ENCODE measurements at places on chromosomes 6 and 20.

- DNase-seq, result peak; percentile 24
Observed at GRCh38 chr20:63071541-63072181, 64.9 kb upstream of the BHLHE23 start.

DNA sequence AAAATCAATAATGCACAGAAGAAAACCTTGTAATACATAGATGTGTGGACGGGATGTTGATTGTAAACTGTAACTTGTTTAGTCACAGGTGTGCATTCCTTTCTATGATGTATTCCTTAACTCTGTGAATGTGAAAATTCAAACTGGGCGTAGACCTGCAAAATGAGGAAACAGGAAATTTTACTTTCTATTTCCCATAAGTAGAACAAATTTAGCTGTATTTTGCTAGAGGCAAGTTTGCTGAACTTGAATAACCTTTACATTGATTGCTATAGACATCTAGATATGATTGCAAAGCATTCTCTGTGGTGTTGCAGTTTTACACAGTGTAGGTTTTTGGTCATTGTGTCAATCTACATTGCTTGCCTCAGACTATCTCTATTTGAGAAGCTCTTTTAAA, 368.4 kb upstream of the MAN1A1 start:
- DNase-seq, result no peak

DNA sequence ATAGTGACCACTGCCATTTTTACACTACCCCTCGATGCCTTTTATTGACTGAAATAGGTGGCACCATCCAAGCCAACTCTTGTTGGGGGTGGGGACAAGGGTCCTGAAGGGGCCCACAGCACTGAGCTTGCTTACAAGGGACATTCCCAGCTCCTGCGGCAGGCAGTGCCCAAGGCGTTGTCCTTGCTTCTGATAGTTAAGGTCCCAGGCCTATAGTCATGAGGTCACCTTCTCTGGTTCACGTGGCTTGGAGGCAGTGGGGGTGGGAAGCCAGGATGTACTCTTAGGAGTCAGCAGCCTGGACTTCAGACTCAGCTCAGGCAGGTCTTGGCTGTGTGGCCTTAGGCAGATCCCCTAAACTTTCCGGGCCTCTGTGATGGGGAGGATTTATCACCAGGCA, 48.6 kb downstream of the TOX2 start:
- DNase-seq, result no peak

- no peak for DNase-seq
Observed at GRCh38 chr6:148501178-148501590, 158.5 kb downstream of the SASH1 start.

GRCh38 chr20:50504231-50504823, 5.9 kb upstream of the PTPN1 start:
- DNase-seq, result no peak

GRCh38 chr20:33229843-33230242, 6.0 kb upstream of the BPIFA1 start:
- DNase-seq, result no peak

DNA sequence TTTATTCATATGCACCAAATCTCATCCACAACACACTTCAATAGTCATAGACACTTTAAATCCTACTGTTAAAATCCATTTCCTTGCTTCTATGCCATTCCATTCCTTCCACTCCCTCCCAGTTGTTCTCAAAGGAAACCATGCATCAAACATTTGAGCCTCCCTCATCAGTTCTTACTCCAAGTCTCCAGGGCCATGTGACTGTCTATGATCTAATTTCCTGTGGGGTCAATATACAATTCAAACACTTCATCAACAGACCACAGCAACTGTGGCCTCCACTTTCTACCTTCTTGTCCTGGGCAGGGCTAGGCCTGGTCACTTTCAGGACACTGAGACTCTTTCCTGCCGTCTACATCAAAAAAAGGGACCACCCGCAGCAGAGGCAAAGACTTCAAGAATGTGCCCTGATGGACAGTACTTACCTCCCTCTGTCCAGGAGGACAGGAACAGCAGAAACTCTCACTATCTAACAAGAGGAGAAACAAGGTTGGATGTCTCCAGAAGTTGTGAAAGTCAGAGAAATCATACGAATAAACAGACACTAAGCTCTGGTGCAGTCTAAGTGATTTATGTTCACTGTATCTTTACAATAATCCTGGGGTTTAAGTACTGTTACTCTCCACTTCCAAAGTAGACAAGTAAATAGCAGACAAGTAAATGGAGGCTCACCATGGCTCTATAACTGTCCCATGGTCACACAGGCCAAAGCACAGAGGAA, 160.2 kb downstream of the QRSL1 start:
- DNase-seq, result no peak

DNA sequence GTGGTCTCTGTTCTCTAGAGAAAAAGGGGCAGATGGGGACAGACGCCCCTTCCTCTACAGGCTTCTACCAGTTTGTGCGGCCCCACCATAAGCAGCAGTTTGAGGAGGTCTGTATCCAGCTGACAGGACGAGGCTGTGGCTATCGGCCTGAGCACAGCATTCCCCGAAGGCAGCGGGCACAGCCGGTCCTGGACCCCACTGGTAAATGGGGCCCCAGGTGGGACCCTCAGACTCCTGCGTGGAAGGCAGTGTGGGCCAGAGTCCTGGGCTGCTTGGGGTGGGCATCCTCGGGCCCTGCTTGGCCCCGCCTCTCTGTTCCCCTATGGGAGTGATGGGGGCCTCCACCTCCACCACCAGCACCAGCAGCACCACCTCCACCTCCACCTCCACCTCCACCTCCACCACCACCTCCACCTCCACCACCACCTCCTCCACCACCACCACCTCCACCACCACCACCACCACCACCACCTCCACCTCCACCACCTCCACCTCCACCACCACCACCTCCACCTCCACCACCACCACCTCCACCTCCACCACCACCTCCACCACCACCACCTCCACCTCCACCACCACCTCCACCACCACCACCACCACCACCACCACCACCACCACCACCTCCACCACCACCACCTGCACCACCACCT, 3.2 kb upstream of the TNFRSF6B start:
- DNase-seq, result no peak

DNA sequence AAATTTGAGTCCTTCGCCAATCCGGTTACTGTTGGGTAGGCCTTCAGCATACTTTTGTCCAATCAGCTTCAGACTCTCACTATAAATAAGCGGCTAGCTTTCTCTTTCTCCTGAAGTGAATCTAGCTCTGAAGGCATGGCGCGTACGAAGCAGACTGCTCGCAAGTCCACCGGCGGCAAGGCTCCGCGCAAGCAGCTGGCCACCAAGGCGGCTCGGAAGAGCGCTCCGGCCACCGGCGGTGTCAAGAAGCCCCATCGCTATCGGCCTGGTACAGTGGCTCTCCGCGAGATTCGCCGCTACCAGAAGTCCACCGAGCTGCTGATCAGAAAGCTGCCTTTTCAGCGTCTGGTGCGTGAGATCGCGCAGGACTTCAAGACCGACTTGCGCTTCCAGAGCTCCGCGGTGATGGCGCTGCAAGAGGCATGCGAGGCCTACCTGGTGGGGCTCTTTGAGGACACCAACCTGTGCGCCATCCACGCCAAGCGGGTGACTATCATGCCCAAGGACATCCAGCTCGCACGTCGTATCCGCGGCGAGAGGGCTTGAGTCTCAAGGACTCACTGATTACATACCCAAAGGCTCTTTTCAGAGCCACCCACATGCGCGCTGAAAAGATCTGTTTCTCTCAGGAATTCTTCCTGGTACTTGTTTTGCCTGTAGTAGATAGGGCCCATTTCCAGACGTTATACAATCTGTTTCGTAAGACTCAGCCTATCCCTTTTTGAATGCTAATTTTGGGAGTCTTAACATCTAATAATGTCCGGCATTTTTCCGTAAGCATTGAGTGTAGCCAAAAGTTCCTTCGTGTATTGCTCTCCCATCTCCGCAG, 102.0 kb downstream of the OR2B2 start:
- peak; percentile 92 for DNase-seq

GRCh38 chr6:33279971-33280511, 3.1 kb downstream of the B3GALT4 start:
- DNase-seq, result peak; percentile 16

DNA sequence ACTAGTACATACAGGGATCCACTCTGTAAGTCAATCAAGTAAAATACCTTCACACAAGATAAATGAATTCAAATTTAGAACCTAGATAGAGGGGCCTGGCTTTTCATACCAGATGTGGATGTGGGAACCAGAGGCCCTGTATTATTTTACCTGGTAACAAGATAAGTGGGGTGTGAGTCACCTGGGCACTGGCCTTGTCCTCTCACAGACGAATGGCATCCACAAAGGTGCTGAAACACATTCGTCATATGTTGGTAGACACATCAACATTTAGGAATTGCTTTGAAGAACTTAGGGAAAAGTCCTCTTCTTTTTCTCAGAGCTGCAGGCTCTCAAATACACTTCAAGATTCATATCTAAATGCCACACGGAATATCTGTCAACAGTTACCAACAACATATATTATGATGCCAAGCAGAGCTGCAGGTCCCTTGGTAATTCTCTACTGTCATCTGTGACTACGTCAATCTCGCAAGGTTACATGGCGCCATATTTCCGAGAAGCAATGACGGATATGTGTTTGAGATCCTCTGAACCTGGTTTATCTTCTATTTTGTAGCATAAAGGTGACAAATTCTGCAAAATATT, 618.6 kb downstream of the EPM2A start:
- DNase-seq, result no peak

DNA sequence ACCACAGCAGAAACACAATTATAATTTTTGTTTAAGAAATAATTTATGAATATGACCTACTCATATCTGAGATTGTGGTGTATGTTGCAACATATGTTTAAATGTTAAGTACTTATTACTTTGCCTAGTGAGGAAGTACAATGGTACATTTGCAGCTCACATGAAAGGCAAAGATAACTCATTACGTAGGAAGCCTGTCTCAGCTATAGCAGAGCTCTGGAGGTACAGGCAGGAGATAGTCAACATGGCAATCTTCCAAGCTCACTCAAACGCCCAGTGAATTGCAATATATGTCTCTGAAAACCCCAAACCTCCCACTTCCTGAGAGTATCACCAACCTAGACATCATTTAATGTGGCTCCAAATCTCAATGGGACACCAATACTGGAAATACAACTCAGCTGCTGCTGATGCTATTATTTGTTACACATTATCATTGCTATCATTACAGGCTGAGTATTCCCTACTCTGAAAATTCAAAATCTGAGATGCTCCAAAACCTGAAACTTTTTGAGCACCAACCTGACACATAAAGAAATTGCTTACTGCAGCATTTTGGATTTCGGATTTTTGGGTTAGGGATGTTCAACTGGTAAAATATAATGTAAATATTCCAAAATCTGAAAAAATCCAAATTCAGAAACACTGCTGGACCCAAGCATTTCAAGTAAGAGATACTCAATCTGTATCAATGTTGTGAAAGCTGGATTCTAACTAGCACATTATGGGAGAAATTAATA, 25.1 kb upstream of the GSTA4 start:
- DNase-seq, result no peak

- DNase-seq, result no peak
Observed at GRCh38 chr20:24769878-24770627, 179.0 kb upstream of the CST7 start.

GRCh38 chr20:2822073-2822472, 5.9 kb downstream of the TMEM239 start:
- peak; percentile 10 for DNase-seq

- no peak for DNase-seq
Observed at GRCh38 chr20:25486377-25486776, 78.9 kb downstream of the GINS1 start.

- no peak for DNase-seq
Observed at GRCh38 chr20:62087227-62087626, 21.5 kb upstream of the TAF4 start.

- DNase-seq, result peak; percentile 91
Observed at GRCh38 chr6:50187351-50187921, 137.7 kb upstream of the DEFB112 start.

GRCh38 chr6:33668914-33669313, 42.6 kb downstream of the UQCC2 start:
- DNase-seq, result no peak

GRCh38 chr20:48731536-48731935, 96.3 kb downstream of the PREX1 start:
- no peak for DNase-seq

- DNase-seq, result no peak
Observed at GRCh38 chr6:56742122-56742791, 99.6 kb upstream of the DST start.

DNA sequence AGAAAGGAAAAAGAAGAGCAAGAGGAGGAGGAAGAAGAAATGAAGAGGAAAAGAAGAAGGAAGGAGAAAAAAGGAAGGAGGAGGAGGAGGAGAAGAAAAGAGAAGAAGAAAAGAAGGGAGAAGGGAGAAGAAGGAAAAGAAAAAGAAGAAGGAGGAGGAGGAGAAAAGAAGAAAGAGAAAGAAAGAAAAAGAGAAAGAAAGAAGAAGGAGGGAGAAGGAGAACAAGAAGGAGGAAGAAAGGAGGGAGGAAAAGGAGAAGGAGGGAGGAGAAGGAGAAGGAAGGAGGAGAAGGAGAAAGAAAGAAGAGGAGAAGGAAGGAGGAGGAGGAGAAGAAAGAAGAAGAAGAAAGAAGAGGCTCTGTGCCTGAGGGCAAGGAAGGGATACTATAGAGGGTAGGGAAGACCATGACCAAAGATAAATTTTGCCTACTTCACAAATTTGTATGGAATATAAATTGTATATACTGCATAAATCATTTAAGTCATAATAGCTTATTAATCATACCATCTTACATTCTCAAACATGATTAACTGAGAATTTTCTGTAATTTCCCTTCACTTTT, 55.7 kb downstream of the SESN1 start:
- DNase-seq, result no peak

DNA sequence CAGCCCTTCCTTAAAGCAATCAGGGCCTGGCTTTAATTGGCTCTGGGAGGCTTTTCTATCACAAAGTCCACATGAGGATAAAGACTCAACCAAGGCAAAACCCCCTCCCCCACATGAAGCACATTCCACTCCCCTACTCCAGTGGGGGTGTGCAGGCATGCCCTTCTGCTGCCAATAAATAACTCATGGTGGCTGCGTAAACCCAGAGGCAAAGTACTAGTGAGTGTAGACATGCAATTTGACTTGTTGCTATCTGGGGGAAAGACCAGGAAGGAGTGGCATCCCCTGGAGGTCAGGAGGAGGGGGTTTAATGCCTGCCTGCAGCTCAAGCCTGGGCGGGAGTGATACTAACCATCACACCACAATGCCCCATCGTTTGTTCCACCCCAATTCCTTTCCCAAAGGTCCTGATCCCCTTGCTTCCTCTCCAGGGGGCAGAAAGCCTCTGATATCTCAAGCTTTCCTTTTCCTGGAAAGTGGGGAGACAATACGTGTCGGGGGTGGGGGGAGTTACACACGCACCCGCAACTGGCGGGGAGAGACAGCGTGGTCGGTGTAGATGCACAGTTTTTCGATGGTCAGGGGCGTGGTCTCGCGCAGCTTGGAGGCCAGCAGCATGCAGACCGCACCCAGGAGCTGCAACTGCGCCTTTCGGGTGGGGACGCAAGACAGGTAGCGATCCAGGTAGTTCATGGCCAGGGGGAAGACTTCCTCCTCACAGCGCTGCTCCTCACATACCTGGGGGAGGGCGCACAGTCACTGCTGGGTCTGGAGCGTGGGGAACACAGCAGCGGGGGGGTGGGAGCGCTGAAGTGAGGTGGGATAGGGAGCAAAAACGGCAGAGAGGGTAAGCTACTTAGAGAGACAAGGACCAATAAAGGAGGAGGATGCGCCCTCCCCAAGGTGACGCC, 1.5 kb downstream of the CCND3 start:
- no peak for DNase-seq
